ENCODE measurements at places on chromosomes 7 and 10.
A peak's percentile ranks its signal among the peaks of the same experiment; 100 is the strongest.

DNA sequence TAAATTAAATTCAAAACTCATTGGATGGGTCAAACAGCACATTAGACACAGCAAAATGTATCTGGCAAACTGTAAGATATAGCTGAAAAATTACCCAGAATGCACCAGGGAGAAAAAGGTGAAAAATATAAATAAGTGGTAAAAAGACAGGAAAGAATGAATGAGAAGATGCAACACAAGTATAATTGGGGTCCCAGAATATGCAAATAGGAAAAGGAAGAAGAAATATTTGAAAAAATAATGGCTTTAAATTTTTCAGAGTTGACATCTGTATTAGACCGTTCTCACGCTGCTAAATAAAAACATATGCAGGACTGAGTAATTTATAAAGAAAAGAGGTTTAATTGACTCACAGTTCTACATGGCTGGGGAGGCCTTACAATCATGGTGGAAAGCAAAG is 167.7 kb upstream of the PLXNA4 start:
- DNase-seq, result no peak

GRCh38 chr10:71999360-72000072 is 35.3 kb downstream of the CHST3 start:
- no peak for DNase-seq

DNA sequence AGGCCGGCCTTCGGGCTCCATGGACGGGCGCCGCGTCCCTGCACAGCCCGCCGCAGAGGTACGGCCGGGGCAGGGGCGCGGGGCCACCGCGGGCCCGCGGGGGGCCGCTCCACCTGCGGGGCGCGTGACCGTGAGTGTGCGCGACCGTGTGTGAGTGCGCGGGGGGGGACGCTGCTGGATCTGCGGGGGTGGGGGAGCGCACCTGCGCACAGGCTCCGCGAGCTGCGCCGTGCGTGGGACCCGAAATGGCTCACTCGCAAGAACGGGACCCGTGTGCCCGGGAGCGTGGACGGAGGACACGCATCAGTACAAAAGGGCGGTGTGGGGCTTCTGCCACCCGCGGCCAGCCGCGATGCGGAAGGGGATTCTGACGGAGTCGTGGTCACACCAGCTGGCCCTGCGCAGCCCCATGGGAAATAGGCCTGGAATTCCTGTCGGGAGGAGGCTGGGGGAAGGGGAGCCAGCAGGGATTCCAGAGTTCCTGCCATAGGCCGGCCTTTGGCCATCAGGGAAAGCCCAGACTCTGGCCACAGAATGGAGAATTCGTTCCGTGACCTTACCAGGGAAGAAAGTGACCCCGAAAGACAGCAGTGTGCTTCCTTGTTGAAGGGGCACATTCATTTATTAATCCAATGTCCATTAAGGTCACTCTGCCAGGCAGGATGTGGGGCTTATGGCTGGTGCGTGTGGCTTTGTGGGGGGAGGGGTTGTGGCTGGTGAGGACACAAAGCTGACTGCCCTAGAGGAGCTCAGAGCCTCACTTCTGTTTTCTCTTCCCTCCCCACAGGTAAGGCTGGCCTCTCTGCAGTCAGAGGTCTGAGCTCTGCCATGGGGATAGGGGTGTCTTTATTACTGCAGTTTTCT is 494 bp downstream of the REPIN1 start:
- DNase-seq, result peak; percentile 69

DNA sequence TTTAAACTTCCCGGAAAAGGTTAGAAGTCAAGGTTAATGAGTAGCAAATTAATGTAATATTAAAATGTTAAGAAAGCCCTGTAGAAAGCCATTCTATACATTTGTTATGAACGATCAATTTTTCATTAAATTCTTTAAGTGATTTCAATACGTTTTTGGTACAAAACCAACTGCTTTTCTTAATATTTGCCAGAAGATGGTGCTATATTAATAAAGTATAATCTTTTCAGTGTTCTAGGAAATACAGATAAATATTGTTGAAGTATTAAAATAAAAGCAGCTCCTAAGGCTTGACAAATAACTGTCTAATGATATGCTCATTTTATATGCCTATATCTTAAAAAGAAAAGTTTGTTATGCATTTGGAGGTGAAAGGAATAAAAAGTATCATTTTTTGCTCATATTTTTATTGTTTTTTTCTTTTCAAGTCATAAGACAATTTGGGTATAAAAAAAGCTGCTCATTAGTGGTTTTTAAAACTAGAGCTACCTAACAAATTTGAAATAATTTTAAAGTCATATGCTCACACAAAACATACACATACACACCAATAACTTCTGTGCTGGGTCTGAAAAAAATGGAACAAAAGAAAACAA is 130.3 kb upstream of the POT1 start:
- no peak for DNase-seq

- DNase-seq, result no peak
These were observed 937 bp downstream of the DDX56 start for GRCh38 chr7:44572771-44573170.

DNA sequence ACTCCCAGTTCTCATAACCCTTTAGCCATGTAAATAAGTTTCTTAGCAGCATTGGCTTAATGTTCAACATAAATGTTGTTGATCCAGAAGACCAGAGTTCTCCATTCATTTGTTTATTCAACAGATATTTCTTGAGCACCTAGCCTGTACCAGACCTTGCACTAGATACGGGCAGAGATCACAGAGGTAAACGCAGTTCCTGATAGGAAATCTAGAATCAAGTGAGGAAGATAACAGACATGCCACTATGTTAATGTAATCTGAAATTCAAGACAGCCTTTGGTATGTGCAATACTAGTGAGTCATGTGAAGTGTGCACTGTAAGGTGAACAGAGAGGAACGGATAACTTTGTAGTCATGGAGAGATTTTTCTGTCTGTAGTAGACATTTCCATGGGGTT is 3.0 kb downstream of the BUB3 start:
- no peak for DNase-seq

GRCh38 chr7:142556740-142557139 is 192.5 kb upstream of the PRSS1 start:
- no peak for DNase-seq

GRCh38 chr7:30202671-30203070 is 67.9 kb downstream of the MTURN start:
- no peak for DNase-seq

DNA sequence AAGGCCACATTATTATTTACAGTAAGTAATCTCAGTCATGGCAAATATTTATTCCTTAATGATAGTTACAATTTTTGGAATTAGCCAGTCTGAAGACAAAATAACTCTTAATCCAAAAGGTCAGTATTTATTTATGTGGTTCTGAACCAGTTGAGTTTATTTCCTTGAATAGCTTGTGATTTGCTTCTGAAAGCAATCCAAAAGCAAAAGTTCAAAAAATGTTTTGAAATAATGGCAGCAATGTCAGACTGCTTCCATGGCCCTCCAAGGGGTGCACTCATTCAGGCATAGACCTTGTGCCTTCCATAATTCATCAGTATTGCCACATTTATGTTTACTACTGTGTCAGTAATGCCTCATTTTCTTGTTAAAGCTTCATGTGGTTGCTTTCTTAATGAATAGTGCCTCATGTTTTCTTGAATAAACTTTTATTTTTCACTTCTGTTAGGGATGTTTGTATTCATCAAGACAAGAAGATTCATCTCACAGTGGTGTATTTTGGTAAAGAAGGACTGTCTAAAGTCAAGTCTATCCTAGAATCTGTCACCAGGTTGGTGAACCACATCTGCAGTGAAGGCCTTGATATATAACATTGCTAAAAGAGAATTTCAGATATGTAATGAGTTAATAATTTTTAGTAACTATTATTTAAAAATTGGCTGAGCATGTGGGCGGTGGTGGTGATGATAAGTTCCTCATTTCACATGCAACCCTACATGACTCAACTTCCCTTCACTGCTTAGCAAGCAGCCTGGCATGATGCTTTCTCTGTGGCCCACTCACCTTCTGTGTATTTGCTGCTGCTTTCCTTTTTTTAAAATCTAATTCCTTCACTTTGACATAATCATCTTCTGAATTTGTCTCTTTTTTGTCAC is 22.0 kb downstream of the CSGALNACT2 start:
- DNase-seq, result no peak

DNA sequence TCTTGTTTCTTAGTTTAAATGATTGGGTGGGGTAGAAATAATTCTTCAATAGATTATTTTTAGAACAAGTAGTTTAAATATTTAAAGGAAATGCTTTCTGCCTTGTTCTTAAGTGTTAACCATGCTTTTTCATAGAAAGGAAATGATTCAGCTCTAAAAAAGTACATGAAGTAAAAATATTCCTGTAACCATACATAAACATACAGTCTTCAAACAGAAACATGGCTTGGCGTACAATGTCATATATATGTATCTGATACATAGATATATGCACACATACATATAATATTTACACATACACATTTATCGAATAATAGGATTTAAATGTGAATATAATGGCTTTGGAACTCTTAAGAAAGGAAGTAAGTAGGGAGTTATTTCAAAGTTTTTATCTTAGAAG is 84.4 kb downstream of the RUNDC3B start:
- DNase-seq, result no peak

GRCh38 chr10:113282564-113282963 is 270.3 kb upstream of the HABP2 start:
- DNase-seq, result no peak

- DNase-seq, result peak; percentile 32
These were observed 517 bp downstream of the ITGB1 start for GRCh38 chr10:32957341-32958084.

DNA sequence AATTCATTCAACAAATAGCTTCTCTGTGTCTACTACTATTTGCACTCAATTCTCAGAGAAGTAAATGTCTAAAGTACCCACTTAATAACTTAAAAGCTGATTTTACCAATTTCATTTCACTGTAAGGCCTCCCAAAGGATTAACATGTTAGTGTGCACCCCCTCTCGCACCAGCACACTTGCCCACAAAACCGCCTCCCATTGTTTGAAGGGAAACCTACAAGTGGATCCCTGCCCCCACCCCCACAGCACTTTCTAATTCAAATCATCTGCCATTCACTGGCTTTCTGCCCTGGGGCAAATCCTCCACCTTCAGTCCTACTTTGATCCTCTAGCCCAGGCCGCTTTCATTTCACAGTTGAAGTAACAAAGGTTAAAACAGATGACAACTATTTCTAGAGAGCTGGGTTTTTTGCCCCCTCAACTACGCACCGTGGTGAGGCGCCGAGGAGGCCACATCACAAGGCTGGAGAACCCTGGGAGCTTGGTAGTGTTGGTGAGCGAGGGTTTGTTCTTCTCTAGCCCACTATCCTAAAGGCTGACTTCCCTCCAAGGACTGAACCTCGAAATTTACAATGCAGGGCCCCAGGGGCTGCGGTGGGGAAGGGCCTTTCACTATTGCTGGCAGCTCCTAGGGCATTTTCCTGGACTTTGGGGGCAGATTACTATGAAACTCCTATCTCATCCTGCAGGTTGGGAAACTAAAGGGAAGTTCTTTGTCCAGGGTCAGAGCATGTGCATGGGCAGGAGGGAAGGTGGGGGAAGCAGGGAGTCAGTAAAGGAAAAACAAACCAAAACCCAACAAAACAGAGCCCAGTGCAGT is 517.4 kb upstream of the ZMIZ1 start:
- DNase-seq, result no peak

- DNase-seq, result no peak
These were observed 408.9 kb upstream of the SEMA3D start for GRCh38 chr7:85595750-85596178.

DNA sequence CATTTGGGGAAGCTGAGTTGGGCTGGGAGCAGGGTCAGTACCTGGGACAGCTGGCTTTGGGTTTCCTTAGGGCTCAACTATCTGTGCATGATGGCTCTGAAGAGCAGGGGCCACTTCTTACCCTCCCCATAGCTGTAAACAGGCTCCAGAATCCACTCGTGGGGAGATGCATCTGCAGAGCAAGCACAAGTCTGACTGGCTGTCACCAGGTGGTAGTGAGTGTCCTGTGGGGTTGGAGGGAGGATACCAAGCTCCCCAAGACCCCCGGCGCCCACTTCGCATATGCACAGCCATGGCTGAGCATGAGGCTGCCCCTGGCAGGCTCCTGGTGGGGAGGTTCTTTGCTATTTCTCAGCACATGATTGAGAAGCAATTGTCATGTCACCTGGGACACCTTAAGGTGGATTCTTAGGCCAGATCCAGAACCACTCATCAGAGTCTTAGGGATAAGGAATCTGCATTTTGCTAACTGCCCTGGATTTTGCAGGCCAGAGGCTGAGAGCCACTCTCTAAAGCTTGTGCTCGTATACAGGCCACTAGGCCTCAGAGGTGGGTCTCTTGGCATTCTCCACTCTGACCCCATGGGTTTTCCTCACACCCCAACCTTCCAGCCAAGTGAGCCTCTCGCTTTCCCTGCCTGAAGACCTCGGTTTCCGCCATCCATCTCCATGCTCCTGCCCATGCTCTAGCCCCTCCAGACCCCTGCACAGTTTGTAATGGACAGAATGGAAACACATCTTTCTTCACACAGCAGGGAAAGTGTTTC is 53.7 kb downstream of the ADCY1 start:
- no peak for DNase-seq

DNA sequence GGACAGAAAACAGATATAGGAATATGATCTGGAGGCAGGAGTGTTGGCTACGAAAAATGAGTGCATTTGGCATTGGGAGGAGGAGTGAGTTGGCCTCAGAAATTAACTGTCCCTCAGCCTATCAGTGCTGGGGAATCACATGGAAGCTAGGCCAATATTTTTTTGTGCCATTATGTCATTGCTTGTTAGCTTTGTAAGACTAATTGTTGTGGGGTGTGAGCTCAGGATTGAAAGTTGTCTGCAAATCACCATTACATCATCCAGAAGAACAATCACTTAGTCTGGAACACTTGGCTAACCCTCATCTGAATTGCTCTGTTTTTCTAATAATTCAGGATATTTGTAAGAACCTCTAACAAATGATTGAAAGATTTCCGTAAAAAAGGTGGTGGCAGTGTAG is 45.2 kb upstream of the SEMA3D start:
- no peak for DNase-seq

DNA sequence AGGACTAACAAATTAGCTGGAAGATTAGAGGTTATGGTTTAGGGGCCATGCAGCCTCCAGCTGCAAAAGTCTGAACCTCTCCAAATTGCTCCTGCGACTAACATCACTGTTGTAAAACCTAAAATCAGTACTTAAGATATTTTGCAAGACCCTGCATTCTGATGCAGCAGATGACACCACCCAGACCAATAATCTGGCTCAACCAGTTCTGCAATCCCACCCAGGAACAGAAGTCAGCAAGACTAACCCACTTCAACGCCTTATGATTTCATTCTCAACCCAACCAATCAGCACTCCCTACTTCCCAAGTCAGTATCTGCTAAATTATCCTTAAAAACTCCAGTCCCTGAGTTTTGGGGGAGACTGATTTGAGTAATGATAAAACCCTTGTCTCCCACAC is 250.8 kb upstream of the MBL2 start:
- DNase-seq, result no peak

GRCh38 chr10:92517034-92517655 is 56.7 kb downstream of the IDE start:
- peak; percentile 60 for DNase-seq

DNA sequence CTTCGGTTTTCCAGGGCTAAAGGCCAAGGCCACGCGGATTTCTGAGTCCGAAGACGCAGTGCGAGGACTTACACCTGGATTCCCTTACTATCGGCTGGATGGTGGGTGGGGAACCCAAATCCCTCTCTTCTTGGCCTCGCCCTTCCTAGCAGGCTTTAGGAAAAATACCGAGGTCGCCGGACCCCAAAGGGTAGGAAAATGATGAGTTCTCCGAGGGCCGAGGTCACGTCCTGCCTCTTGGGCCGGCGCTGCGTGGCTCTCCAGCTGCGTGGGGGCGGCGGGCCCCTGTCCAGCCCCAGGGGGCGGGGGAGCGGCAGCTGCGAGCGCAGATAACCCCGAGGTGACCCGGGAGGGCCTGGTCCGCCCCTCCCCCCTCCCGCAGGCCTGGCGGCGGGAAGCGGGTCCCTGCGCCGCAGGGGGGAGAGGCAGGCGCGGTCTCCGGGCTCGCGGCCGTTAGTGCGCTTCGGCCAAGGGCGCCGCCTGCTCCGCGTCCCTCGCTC is 805 bp upstream of the HMX3 start:
- DNase-seq, result no peak
